HT1080 (cell line): ENCODE measurements at places on chromosomes 13 and 19. TPM values are rescaled to one million over a fixed set of nuclear protein-coding genes. Genes with fewer than 3 reads are reported as not detected.

- DNase-seq: peak; percentile 23
Observed at GRCh38 chr13:94335761-94336526, 143.5 kb downstream of the DCT start.

- DNase-seq: peak; percentile 48
Observed at GRCh38 chr13:43293008-43293407, 269.6 kb downstream of the DNAJC15 start.

DNA sequence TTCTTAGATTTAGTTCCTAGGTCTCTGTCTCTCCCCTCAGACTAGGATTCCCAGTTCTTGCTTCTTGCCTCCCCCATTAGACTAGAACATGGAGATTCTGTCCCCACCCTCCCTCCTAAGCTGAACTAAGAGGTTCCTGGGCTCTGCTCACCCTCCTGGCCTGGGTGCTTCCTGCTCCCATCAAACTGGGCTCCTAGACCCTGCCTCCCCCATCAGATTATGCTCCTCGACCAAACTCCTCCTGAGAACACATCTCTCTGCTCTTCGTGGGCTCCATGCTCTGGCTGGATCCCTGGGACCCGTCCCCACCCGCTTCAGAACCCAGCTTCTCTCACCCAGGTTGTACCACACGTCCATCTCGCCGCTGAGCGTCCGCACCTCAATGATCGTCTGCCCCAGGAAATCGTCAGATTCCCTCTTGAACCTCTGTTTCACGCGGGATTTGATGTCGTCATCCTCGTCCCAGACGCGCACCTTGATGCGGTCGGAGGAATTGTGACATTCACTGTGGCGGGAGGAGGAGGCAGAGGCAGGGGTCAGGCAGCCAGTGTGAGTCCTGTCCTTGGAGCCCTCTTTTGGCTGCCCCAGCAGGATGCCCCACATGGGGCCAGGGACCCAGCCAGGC is 42.7 kb downstream of the UNC13A start:
- DNase-seq: no peak

- DNase-seq: no peak
Observed at GRCh38 chr13:53445686-53446085, 417.1 kb downstream of the OLFM4 start.

DNA sequence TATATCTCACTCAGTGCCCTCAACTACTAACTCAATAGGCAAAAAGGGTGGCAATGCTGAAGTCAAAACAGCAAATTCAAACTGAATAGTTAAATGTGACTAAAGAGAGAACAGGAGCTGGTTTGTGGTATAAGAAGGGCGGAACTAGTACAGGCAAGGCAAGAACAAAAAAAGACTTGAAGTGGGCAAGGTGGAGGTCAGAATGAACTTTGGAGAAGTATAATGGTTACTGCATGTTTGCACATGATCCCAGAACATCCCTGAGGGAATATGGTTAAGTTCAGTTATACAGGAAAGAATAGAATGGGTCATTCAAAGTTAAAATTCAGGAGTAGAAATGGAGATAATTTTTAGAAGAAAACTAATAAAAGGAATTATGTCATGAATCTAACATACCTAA is 85.5 kb downstream of the DIAPH3 start:
- no peak for DNase-seq

DNA sequence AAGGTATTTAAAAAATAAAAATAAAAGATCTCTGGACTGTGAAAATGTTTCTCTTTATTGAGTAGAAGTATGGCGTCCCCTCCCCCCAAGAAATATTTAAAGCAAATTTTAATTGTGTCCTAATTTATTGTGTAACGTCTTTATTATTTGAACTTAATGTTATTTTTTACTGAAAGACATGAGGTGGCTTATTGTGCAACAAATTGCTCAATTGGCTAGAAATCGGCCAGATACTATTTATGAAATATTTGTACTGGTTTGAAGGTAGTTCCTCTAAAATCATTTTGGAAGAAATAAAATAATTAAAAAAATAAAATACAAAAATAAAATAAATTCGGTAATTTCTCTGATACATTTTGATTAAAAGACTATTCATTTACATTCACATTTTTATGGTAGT is 162.3 kb downstream of the DACH1 start:
- DNase-seq: no peak

GRCh38 chr19:30681162-30682100 is 309.2 kb downstream of the ZNF536 start:
- DNase-seq: no peak

DNA sequence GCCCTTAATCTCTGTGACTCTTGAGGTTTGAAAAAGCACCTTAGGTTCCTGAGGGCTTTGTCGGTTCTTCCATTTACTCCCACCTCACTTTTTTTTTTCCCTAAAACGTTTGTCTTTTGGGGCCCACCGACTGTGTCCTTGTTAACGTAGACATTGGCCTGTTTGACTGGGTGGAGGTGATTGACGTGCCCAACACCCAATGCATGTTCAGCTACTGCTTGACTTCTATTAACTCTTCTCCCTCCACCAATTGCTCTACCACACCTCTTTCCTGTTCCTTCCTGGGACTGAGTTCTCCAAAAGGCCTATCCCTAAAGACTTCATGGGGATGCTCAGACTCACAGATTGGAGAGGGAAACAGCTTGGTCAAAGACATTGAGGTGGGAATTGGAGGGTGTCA is 17.3 kb downstream of the CKM start:
- no peak for DNase-seq

DNA sequence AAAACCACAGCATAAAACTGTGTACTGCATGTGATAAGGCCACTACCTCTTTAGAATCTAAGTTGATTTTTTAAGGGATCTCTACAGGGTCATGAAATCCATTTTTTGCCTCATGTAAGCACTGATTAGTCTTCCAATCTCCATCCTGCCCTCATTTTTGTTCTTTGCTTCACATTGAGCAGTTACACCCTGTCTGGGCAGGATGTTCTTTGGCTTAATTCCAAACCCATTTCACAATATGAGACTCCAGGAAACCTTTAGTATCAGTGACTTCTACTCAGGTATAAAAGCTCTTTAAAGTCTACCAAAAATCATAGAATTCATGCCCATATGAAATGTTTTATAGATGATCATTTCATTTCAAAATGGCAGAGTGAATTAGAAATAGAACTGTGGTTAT is 592.6 kb downstream of the TBC1D4 start:
- no peak for DNase-seq

DNA sequence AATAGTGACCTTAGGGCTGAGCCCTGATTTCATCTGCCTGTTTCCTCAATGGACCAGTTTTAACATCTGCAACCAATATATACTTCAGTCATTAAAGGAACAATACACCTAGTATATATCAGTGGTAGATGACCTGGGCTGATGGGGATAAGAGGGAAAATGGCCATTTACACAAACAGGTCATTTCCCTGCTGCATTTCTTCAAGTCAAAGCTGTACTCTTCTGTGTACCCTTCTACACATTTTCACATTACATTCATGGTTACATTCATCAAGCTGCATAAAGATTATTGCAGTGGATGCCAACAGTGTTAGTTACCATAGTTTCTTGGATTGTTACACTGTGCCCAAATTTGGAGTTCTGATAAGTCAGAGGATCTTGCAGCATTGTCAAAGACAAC is 81.2 kb upstream of the RAP2A start:
- no peak for DNase-seq

- no peak for DNase-seq
Observed at GRCh38 chr19:32129141-32129540, 216.3 kb upstream of the ZNF507 start.

GRCh38 chr19:377801-378581 is 31.0 kb downstream of the C2CD4C start:
- DNase-seq: no peak

GRCh38 chr13:93368718-93369117 is 142.1 kb downstream of the GPC6 start:
- DNase-seq: no peak

- no peak for DNase-seq
Observed at GRCh38 chr13:44236801-44237207, 136.8 kb upstream of the SERP2 start.

GRCh38 chr19:55433292-55433691 is 9.8 kb downstream of the SHISA7 start:
- no peak for DNase-seq

DNA sequence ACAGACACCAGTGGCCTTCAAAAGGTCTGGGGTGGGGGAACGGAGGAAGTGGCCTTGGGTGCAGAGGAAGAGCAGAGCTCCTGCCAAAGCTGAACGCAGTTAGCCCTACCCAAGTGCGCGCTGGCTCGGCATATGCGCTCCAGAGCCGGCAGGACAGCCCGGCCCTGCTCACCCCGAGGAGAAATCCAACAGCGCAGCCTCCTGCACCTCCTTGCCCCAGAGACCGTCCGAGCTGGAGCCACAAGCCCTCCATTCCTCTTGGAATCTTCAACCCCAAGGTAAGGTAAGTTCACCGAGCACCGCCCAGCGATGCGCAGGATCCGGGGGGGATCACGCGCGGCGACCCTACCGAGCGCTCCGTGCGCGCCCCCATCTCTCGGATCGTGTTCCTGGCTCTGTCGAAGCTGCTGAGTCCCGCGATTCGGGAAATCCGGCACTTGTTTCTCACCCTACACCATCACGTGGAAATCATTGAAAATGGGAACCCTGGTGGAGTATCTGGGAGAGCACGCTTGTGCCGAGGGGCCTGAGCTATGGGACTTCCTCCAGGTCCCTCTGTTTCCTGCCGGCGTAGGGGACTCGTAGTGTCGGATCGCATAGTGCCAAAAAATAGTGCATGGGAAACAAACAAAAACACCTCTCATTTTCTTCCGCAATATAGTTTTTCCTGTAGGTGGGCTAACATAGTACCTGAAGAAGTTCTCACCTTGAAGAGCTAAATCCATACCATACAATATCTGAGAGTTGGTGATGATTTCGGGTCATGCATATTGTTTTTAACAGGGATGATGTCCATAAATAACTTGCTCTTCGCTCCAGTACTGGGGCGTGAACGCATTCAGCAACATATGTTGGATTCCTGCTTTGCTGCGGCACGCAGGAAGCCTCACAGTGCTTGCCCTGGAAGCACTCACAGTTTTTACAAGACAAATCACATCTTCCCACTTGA is 9.3 kb downstream of the PDX1 start:
- no peak for DNase-seq

GRCh38 chr13:110640591-110641029 is 25.3 kb downstream of the NAXD start:
- DNase-seq: no peak

ZNF600 gene
- 0.17 and 0.50 TPM in 2 replicates for total RNA-seq

POLRMT gene
- 86.9 and 100 TPM in 2 replicates for total RNA-seq

MAG gene
- total RNA-seq: not detected in 2 replicates

ZNF20 gene
- total RNA-seq: 3.0 and 3.5 TPM in 2 replicates

HOMER3 gene
- 70.4 and 73.3 TPM in 2 replicates for total RNA-seq

ZNF175 gene
- 2.1 and 5.7 TPM in 2 replicates for total RNA-seq

KLK3 gene
- total RNA-seq: not detected in 2 replicates

TBXA2R gene
- total RNA-seq: 0.40 and 0.96 TPM in 2 replicates

LILRB4 gene
- total RNA-seq: not detected in 2 replicates

PPM1N gene
- 0.34 and 2.9 TPM in 2 replicates for total RNA-seq

MEDAG gene
- total RNA-seq: not detected in 2 replicates

KIR2DL3 gene
- not detected in 2 replicates for total RNA-seq
